ENCODE measurements at places on chromosomes 7 and 10. TPM values are rescaled to one million over a fixed set of nuclear protein-coding genes. Genes with fewer than 3 reads are reported as not detected.
A peak's percentile ranks its signal among the peaks of the same experiment; 100 is the strongest.

Gene PTPRN2
- total RNA-seq: 0.53 TPM

DNA sequence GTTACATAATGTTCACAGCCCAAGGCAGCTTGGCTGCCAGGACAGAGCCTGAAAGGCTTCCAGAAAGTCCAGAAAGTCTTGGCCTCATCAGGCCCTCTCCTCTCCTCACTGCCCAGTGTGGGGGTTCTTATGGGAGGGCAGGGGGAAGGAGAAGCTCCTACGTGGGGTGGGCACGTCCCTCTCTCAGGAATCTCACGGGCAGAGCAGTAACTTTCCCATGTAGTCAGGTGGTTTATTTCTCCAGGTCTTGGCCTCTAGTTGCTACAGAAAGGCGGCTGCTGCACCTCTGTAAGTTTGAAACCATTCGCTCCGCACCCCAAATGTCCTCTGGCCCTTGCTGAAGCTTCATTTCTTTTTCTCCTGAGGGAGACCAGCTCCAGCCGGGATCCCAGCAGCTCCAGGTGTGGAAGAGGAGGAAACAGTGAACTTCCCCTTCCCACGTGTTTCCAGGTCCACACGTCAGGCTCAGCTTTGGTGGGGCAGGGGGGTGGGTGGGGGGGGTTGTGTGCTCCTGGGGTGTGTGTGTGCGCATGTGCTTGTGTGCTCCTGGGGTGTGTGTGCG is 320.3 kb downstream of the WDR37 start:
- DNase-seq: no peak

DNA sequence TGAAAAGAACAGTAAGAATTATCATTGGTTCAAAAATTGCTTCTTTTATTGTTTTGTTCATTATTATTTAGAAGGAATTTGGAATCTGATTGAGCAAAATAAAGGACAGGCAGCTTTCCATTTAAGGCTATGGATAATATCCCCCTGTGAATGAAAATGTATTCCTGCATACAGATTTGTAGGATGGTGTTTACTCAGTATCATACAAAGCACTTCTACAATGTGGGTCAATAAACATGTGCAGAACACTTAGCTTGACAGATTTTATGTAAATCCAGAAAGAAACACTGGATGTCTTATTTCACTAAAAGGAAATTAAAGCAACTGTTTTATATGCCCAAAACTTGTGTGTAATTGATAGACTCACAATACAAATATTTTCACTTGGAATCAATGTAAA is 189.7 kb downstream of the THSD7A start:
- DNase-seq: no peak

DNA sequence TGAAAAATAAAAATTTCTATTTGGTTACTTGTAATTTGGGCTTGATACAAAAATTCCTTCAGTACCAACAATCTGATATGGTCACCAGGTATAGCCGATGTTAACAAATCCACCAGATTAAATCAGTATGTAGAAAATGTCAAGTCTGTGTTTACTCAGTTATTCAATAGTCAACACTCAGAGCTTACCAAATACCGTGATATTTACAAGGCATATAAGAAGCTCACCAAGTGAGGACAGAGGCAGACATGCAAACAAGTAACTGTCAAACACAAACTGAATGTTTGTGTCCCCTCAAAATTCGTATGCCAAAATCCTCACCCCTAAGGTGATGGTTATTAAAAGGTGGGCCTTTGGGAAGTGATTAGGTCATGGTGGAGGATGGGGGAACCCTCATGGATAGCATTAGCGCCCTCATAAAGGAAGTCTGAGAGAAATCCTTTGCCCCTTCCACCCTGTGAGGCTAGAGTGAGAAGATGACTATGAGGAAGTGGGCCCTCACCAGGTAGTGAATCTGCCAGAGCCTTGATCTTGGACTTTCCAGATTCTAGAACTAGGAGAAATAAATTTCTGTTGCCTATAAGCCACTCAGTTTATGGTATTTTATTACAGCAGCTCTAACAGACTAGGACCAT is 63.1 kb downstream of the TES start:
- DNase-seq: no peak

DNA sequence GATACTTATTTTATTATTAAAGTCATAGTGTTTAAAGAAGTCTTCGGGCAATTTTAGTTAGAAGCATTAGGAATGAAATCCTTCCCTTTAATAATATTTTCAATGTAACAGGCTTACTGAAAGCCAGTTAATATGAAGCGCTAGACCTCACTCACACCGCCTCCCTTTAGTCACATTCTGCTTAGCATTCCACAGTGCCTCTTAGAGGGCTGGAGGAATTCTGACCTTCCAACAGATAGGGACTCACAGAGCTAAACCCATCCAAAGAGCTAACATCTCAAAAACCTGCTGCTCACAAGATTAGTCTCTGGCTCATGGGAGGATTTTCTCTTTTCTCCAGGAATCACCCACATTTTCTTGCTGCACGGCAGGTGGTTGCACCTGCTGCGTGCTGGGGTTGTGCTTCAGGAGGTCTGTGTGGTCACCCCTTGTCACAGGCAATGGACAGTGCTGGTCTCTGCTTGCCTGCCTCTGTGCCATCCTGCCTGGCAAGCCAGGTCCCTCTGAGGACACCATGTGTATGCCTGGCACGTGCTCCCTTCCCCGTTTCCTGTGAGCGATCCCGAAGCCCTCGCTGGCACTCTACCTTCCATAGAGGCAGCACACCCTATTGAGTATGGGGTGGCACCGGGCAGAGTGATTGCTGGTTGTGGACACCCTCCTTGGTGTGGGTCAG is 91.8 kb downstream of the KLF6 start:
- DNase-seq: no peak

DNA sequence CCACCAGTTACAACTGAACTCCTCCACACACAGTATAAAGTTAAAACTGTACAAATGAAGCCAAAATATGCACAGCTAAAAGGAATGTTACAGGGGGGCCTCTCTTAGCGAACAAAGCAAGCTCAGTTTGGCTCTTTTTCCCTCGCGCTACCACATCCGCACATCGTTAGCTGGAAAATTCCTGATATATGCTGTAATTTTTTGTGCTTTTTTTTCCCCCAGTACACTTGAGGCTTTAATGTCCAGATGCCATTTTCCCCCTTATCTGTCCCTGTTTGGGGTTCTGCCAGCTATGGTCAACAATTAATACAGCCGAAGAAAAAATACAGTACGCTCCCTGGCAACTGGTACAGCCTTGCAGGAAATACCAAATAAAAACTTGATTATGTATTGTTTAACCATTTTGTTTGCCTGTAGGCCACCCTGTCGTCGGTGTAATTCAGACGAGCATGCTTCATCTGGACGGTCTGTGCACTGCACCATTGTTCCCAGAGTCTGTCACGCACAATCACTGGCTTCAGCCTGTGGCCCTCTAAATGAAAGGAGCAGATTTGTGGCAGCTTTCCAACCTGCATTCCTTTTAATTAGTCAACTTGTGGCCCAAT is 108.1 kb upstream of the FAM133B start:
- DNase-seq: peak; percentile 81

DNA sequence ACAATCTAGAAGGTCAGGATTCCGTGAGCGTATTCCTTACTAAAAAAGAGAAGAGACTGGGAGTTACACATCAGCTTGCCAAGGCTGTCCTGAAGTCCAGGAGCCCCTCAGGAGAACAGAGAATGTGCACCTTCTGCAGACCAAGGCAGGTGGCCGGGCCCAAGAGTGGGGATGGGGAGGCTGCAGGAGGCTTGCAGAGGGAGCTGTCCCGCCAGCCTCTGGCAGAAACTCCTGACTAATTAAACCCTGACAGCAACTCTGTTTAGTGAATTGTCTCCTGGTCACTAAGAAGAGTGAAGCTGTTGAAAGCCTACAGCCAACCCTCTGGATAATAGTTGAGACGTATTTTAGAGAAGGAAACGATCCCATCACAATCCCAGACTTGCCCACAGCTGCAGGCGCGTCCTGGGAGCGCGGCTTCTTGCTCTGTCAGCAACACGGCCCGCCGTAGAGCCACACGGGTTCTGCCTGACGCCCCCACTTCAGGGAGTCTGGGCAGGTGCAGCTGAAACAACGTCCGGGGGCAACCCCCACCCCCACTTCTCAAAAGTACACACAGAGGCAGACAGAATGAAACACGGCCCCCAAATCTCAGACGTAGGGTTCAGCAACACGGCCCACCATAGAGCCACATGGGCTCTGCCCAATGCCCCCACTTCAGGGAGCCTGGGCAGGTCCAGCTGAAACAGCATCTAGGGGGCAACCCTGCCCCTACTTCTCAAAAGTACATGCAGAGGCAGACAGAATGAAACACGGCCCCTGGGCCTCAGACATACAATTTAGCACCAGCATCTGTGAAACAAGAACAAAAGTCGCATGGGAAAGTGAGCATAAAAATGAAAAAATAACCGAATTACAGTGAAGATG is 45.2 kb downstream of the DIP2C start:
- no peak for DNase-seq

Gene ACADSB
- total RNA-seq: 4.5 TPM

GRCh38 chr10:90621577-90621976 is 236.3 kb downstream of the HTR7 start:
- no peak for DNase-seq

GRCh38 chr10:34205452-34205851 is 609.6 kb downstream of the PARD3 start:
- no peak for DNase-seq

- no peak for DNase-seq
These were observed 101.5 kb upstream of the PODXL start for GRCh38 chr7:131657881-131658280.

DNA sequence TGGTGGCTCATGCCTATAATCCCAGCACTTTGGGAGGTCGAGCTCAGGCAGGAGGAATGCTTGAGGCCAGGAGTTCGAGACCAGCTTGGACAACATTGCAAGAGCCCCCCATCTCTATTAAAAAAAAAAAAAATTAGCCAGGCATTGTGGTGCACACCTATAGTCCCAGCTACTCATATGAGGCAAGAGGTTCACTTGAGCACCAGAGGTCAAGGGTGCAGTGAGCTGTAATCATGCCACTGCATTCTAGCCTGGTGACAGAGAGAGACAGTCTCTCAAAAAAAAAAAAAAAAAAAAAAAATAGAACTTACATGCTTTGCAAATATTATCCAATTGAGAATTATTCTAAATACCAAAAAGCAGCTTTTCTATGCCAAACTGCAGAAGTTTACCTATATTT is 11.0 kb downstream of the KIN start:
- DNase-seq: no peak

GRCh38 chr10:7239312-7239985 is 171.4 kb downstream of the SFMBT2 start:
- no peak for DNase-seq

GRCh38 chr7:4787541-4787940 is 12.1 kb downstream of the AP5Z1 start:
- DNase-seq: no peak

Gene GRM3
- not detected for total RNA-seq

- DNase-seq: no peak
These were observed 136.8 kb upstream of the PDE1C start for GRCh38 chr7:32206987-32207386.

Gene PLEKHS1
- total RNA-seq: not detected

GRCh38 chr10:74882427-74882826 is 56.0 kb downstream of the KAT6B start:
- DNase-seq: no peak

Gene NOS3
- total RNA-seq: 67.0 TPM
